ENCODE measurements at places on chromosomes 13 and 19.
A peak's percentile ranks its signal among the peaks of the same experiment; 100 is the strongest.

DNA sequence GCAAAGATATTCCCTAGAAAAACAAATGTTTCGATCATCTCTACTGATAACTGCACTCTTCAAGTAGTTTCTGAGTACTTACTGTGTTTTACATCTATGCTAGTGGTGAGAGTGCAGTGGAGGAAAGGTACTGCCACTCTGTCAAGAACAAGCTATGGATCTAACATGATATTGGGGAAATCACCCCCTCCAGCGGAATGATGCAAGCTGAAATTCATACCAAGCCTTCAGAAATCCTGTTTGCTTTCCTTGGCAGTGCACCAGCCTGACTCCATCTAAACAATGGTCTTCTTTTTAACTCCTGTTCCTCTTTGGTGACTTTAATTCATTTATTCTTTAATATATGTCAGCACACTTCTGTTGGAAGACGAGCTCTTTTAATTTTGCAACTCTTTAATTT, 238.0 kb downstream of the PCDH9 start:
- no peak for DNase-seq

DNA sequence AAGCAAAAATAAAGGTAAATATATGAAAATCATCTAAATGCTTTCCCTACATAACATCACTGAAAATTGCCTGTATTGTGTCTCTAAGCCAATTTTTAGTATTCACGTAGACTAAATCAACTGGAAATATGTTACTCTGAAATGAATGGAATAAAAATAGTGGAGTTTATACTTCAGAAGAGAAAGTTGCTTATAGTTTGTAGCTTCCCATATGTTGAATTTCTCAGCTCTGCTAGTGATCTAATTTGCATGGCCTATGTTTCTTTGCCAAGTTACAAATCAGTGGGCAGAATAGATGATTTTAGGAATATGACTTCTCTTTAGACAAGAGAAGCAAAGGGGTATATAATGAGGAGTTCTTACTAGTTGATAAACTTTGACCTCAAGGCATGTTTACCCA, 850.2 kb downstream of the OLFM4 start:
- no peak for DNase-seq

GRCh38 chr13:40017662-40018262, 362.3 kb downstream of the COG6 start:
- no peak for DNase-seq

- DNase-seq = no peak
These were observed 9.2 kb downstream of the SBNO2 start for GRCh38 chr19:1164684-1165531.

DNA sequence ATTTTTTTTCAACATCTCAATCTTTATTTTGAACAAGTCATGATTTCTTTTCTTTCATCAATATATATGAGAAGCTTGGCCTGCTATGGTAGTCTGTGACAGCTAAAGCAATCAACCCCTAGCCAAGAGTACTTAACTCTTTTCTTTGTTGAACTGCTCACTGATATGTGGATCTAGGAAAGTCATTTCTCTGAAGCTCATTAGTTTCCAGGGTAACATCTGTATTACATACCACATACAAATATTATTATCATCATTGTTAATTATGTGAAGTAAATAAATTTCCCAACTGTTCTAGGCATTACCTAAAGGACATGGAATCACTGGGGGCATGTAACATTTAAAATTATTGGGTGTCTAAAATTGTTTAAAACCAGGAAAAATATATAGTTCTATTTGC, 267.3 kb downstream of the DCT start:
- no peak for DNase-seq

- DNase-seq = no peak
These were observed 522.3 kb upstream of the NBEA start for GRCh38 chr13:34419755-34420154.

- peak; percentile 65 for DNase-seq
These were observed 23.1 kb upstream of the SPRY2 start for GRCh38 chr13:80363890-80364503.

DNA sequence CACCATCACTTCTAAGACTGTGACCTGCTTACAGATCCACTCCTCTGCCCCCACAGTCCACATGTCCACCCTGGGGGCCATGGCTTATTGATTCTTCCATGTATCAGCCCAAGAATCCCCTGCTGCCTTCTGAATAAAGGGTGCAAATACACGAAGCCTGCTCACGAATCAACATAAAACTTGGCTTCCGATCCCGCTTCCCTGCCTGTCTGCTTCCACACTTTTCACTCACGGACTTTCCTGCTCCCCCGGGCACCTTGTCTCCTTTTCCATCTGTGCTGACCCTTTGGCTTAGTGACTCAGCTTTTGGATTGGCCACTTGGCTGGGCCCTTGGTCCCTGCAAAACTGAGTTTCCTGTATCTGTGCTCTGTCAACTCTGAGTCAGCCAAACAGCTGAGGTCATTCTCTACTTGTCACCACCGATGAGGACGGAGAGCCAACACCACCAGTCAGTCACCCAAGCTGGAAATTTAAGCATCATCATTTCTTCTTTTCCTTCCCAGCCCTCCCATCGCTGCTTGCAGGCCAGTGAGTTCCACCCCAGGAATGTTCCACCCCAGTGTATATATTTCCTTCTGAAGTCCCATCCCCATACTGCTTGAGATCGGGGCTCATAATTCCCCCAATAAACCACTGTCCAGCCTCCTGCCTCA, 11.4 kb upstream of the USP12 start:
- DNase-seq = no peak

- DNase-seq = no peak
These were observed 57.5 kb downstream of the SERP2 start for GRCh38 chr13:44431150-44431549.

- DNase-seq = no peak
These were observed 380.7 kb downstream of the SLITRK5 start for GRCh38 chr13:88051746-88052482.

GRCh38 chr13:27034678-27035111, 136.9 kb downstream of the USP12 start:
- peak; percentile 64 for DNase-seq

DNA sequence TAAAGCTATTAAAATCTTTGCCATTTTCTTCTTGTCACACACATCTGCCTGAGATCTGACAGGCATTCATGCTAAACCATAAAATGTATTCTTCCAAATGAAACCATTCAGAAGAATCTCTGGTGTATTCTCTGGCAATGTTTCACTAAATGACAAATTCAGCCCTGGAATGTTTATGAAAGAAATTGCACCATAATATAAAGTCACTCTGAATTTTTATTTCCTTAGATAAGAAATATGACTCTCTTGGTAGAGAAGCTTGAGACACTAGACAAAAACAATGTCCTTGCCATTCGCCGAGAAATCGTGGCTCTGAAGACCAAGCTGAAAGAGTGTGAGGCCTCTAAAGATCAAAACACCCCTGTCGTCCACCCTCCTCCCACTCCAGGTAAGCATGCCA, 14.3 kb downstream of the OLFM4 start:
- no peak for DNase-seq
